ENCODE measurements at places on chromosomes 1 and 21.
A peak's percentile ranks its signal among the peaks of the same experiment; 100 is the strongest.

DNA sequence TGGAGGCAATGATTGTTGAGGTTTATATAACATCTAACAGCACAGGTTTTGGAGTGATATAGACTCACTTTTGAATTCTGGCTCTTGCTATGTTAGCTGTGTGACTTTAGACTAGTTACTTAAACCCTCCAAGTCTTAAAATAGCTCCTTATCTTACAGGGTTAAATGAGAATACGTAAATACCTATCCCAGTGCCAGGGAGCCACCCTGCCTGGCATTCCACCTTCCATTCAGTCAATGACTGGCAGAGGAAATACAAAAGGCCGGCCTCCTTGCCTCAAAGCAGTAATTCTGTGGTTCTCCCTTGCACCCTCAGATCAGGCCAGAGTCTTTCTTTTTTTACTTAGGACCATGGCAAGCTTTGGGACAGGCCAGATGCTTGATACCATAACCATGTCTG lies 31.8 kb downstream of the DBT start:
- DNase-seq, result no peak

DNA sequence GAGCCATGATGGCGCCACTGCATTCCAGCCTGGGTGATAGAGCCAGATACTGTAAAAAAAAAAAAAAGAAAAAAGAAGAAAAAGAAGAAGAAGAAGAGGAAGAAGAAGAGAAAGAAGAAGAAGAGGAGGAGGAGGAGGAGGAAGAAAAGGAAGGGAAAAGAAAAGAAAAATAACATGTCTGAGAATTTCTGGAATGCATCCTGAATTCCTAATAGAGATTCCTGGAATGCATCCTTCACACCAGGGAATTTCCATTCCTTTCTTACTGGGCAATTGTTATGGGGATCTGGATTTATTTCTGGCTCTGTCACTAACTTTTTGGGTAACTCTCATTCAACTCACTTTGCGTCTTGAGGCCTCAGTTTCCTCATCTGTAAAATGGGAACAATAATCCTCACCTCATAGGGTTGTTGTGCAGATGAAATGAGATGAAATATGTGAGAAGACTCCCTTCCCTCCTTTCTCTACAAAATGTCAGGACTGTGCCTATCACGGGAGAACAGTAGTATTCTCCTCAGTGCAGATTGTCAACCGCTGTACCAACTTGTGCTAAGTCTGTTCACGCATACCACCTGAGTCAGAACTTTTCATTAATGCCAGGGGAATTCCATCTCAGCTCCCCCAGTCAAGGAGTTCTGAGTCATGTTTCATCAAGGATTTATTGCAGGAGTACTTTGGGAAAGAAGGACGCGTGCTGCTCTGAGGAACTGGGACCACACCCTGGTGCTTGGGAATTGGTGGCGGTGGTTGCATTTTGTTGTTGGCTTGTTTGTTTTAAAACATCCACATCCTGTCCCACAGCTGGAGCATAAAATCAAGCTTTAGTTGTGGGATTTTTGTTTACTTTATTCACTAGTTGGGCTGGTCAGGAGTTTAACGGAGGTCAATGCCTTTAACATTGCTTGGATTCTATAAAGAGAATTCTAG lies 42.4 kb upstream of the ROR1 start:
- DNase-seq, result no peak

GRCh38 chr21:21188513-21189195 lies 190.4 kb downstream of the NCAM2 start:
- no peak for DNase-seq

DNA sequence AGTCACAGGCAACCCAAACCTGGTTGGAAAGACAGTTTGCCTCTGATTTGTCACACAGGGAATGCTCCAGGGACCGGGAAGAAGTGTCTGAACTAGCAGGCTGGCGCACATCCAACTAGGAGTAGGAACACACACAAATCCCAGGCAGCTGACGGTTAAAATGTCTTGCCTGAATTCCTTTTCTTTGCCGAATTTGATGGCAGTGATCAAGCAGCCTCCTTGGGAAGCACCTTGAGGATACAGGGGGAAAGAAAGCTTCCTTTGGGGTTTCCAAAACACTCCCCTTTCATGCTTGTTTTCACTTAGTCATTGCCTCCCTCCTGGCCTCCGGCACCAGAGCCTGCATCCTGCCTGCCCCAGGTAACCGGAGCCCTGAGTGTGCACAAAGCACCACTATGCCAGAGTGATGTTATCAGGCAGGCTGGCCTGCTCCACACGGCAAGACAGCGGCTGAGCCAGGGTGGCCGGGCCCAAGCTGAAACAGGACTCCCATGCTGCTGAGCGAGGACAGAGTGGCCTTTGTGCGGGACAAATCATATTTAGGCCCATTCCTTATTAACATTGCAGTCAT lies 193.8 kb downstream of the LMX1A start:
- DNase-seq, result no peak

- no peak for DNase-seq
Measured at GRCh38 chr1:172670791-172671190, 11.9 kb downstream of the FASLG start.

- no peak for DNase-seq
Measured at GRCh38 chr1:71179997-71180396, 99.2 kb upstream of the ZRANB2 start.

GRCh38 chr1:64043976-64044375 lies 159.4 kb upstream of the UBE2U start:
- DNase-seq, result no peak

- no peak for DNase-seq
Measured at GRCh38 chr1:159935719-159936272, 9.6 kb downstream of the IGSF9 start.

DNA sequence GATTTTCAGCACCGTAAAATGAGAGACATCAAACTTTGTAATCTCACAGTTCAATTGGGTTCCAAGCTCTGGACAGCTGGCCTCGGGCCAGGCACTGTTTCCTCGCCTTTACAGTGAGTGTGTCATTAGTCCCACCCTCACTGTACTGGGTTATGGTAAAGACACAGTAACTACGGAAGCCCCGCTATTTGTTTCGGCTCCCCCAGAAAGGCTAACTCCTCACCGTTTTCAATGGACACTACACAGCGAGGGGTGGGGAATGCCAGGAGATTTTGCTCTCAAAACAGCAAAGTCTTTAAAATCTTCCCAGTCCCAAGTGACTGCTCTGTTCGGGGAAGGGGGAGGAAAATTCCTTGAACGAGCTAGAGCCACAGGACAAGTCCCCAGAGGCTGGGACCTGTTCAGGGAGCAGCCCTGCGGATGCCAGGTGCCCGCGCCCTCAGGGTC lies 757 bp upstream of the SPSB1 start:
- DNase-seq, result no peak

- no peak for DNase-seq
Measured at GRCh38 chr1:200938955-200939354, 44.3 kb downstream of the INAVA start.

- no peak for DNase-seq
Measured at GRCh38 chr1:116036255-116036654, 59.9 kb downstream of the SLC22A15 start.

DNA sequence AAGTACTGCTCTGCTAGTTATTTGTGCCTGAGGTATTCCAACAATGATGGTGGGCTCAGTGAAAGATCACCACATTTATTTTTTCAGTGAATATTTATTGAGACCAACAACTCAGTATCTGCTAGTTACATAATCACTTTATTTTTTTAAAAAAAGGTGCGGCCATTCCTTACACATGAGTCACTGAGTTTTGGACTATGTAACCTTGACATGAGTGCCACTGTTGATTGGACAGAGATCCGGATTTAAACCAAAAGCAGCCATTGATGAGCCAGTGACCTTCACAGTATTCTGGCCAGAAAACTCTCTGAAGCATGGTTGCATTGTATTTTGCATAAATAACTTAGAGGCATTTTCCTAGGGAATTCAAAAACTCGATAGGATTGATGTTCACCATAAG lies 79.5 kb downstream of the NUF2 start:
- no peak for DNase-seq

DNA sequence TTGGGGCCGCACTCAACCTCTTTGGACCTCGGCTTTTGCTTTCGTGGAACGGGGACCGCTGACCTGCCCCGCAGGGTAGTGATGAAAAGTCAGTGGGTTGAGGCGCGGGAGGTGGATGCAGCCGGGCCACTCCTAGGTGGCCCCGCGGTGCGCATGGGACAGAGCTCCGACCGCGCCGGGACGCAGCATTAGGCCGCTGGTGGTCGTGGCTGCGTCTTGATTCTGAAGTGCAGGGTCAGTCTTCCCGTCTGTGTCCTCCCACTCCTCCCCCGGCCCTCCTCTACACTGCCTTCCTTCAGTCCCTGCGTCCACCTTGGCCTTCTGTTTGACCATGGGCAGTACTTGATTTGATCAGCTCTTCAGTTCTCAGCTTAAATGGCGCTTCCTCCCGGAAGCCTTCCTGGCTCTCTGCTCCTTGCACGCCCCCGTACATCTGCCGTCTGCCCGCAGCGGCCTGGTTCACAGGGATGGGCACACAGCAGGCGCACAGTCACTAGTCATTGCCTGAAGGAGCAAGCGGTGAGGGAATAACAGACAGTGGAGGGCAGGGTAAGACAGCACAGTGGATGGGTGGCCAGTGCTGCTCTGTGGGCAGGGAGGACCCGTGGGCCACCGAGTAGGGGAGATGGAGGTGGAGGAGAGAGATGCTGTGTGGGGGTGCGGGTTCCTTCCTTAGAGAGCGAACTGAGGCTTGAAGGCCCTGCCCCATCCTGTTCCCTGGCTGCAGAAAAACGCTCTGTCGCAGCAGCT lies 633 bp downstream of the THEMIS2 start:
- no peak for DNase-seq

- DNase-seq, result peak; percentile 12
Measured at GRCh38 chr1:150516050-150516591, 569 bp downstream of the FALEC start.
